Activated CD4-positive, alpha-beta memory T cell treated with anti-CD3 and anti-CD28 coated beads for 36 hours (primary cell): ENCODE measurements at places on chromosomes 2 and 18. TPM values are rescaled to one million over a fixed set of nuclear protein-coding genes. Genes with fewer than 3 reads are reported as not detected.

SIX3 gene
- not detected for total RNA-seq

ANKRD29 gene
- not detected for total RNA-seq

CCDC121 gene
- total RNA-seq: 0.34 TPM

GRCh38 chr2:30714811-30715709 is 92.2 kb downstream of the CAPN13 start:
- peaks cover 7% of the 10 kb centered on the region for H3K4me1 ChIP-seq
- no peak overlapping the region for H3K4me3 ChIP-seq
- DNase-seq: peak; percentile 28
- no peak overlapping the region for H3K27ac ChIP-seq

DNA sequence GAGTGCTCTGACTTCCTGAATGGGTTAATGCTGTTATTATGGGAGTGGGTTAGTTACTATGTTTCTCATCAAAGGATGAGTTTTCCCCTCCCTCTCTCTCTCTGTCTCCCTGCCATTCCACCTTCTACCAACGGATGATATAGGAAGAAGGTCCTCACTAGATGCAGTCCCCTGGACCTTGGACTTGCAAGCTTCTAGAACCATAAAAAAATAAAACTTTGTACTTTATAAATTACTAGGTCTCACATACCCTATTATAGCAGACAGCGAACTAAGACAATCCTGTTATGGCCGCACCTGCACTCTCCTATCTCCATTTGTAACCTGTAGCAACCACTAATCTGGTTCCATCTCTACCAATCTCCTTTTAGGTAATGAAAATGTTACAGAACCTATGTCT is 564.9 kb downstream of the CNTNAP5 start:
- no peaks in the 10 kb centered on the region for H3K36me3 ChIP-seq
- no peak overlapping the region for H3K27ac ChIP-seq
- no peak overlapping the region for H3K4me3 ChIP-seq
- H3K4me1 ChIP-seq: no peaks in the 10 kb centered on the region
- H3K27me3 ChIP-seq: no peaks in the 10 kb centered on the region

GRCh38 chr2:218607436-218608115 is at the start of gene PLCD4:
PLCD4 (plus strand) TSS chr2:218607899; CDS start chr2:218615740, 7,841 bp downstream.
- no peaks in the 10 kb centered on the region for H3K4me1 ChIP-seq
- H3K36me3 ChIP-seq: no peaks in the 10 kb centered on the region
- no peak within 1 kb of the TSS for H3K4me3 ChIP-seq
- H3K27ac ChIP-seq: no peak within 1 kb of the TSS
- DNase-seq: no peak

GRCh38 chr2:58702302-58702885 is 461.3 kb upstream of the FANCL start:
- H3K4me1 ChIP-seq: no peaks in the 10 kb centered on the region
- H3K4me3 ChIP-seq: no peak overlapping the region
- peaks cover 3% of the 10 kb centered on the region for H3K27me3 ChIP-seq
- no peak for DNase-seq

DNA sequence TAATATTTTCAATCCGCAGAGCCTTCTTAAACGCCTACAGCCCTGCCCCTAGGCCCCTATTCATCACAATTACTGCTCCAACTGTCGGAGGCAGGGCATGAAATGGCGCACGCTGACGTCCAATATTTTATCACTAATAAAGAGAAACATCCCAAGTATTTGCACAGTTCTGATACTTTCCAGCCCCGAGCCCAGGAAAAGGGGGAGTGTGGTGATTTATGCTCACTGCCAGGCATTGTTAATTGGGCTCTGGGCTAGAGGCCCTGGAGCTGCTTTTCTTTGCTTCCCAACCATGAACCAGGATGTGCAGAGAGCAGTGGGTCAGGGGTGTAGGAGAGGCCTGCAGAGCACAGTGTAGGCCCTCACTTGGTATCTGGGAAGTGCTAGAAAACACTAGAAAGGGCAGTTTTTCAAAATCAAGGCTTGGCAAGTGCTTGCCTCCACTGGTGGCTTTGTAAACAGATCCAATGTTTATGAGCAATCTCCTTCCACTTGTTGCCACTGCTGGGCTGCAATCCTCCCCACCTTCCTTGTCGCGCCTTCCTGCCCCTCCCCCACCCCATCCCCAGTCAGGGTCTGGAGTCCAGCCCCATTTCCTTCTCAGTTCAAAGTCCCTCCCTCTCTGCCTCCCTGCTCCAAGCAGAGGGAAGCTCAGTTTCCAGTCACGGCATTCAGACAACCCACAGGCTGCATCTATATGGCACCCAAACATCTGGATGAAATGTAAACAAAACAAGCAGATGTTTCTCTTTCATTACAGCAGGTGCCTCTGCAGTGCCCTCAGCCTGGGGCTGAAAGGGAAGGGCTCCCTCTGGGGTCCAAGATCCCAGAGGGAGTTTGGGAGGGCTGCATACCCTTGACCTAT is 83.9 kb upstream of the PKDCC start:
- H3K27me3 ChIP-seq: peaks cover 1% of the 10 kb centered on the region
- no peak for DNase-seq
- H3K4me3 ChIP-seq: no peak overlapping the region
- no peaks in the 10 kb centered on the region for H3K36me3 ChIP-seq

DNA sequence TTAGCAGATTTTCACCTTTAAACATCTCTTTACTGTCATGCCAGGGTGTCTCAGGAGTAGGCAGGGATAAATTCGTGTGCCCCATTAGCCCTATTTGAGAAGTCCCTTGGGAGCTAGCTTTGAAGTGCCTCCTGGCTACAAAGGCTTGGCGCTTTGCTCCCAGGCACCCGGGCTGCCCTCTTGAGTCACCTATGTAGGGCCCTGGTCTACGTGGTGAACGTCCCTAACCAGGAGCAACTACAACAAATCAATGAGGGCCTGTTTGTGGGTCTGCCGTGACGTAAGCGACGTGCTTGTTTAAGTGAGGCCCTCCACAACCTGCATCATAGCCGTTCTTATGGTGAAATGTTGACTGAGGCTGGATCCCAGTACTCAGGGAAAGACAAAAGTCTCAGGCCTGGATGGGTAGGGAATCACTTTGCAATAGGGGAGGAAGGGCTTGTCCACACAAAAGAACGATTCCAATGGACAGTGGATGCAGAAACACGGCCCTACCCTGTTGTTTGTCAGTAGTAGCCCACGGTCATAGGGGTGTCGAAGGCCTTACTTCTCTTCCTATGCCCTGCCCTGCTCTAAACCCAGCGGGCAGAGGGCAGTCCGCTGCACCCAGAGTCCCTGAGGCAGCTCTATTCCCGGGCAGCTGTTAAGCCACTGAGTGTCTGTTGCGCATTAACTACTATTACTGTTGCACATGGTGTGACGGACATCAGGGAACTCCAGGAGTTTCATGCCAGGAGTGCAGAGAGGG is 93.9 kb downstream of the INHBB start:
- peaks cover 44% of the 10 kb centered on the region for H3K27me3 ChIP-seq
- no peak overlapping the region for H3K27ac ChIP-seq
- peaks cover 6% of the 10 kb centered on the region for H3K4me1 ChIP-seq
- no peaks in the 10 kb centered on the region for H3K36me3 ChIP-seq
- H3K4me3 ChIP-seq: no peak overlapping the region

DNA sequence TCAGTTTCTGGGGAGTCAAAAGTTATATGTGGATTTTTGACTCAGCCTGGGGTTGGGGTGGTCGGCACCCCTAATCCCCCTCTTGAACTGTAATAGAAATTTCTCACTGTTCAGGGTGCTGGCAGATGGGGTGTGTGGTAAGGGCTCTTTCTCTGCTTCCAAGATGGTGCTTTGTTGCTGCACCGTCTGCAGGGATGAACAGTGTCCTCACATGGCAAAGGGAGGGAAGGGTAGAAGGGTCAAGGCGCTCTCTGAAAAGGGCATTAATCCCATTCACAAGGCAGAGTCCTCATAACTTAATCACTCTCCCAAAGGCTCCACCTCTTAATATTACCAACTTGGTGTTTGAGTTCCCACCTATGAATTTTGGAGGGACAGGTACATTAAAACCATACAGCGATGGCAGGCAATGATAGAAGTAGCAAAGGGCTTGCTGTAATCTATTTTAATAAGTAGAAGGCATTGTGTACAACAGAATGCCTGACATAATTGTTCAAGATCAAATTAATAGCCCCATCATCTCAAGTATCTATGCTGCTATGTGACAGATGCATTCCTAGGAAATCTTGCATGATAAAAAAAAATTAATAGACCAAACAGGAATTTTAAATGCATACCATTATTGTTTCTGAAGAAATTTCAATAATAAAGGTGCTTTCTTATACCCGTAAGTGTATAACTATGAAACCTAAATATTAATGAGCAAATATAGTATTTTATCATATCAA is 28.1 kb downstream of the MMADHC start:
- H3K27ac ChIP-seq: no peak overlapping the region
- no peak overlapping the region for H3K4me3 ChIP-seq
- H3K27me3 ChIP-seq: no peaks in the 10 kb centered on the region
- no peak for DNase-seq
- H3K36me3 ChIP-seq: no peaks in the 10 kb centered on the region

- peak overlapping the region; percentile 77 for H3K4me3 ChIP-seq
- peaks cover 25% of the 10 kb centered on the region for H3K4me1 ChIP-seq
- peak overlapping the region; percentile 79 for H3K27ac ChIP-seq
- H3K36me3 ChIP-seq: no peaks in the 10 kb centered on the region
Observed at GRCh38 chr2:97996679-97997078, 931 bp upstream of the TMEM131 start.
